Activated naive CD8-positive, alpha-beta T cell treated with anti-CD3 and anti-CD28 coated beads for 36 hours (primary cell): ENCODE measurements at places on chromosomes 2 and 18. TPM values are rescaled to one million over a fixed set of nuclear protein-coding genes. Genes with fewer than 3 reads are reported as not detected.

CERKL gene
- total RNA-seq: 0.06 TPM

KCNS3 gene
- not detected for total RNA-seq

CNGA3 gene
- not detected for total RNA-seq

PSMA8 gene
- 3.3 TPM for total RNA-seq
